Mammary epithelial cell (primary cell): ENCODE measurements at places on chromosomes 4 and X. TPM values are rescaled to one million over a fixed set of nuclear protein-coding genes. Genes with fewer than 3 reads are reported as not detected.

Gene STOX2
- 1.8 TPM for polyA plus RNA-seq

Gene CNGA1
- polyA plus RNA-seq = 0.27 TPM

Gene PABPC1L2B
- polyA plus RNA-seq = not detected

Gene MAMLD1
- 1.9 TPM for polyA plus RNA-seq

Gene HPRT1
- 39.6 TPM for polyA plus RNA-seq

Gene PDGFC
- 17.6 TPM for polyA plus RNA-seq
